ENCODE measurements at places on chromosomes 12 and 14. TPM values are rescaled to one million over a fixed set of nuclear protein-coding genes. Genes with fewer than 3 reads are reported as not detected.

The NGB gene
- total RNA-seq = not detected

GRCh38 chr14:31128601-31129526, 78.7 kb downstream of the HECTD1 start:
- no peak for DNase-seq

The GPR132 gene
- 6.7 TPM for total RNA-seq

DNA sequence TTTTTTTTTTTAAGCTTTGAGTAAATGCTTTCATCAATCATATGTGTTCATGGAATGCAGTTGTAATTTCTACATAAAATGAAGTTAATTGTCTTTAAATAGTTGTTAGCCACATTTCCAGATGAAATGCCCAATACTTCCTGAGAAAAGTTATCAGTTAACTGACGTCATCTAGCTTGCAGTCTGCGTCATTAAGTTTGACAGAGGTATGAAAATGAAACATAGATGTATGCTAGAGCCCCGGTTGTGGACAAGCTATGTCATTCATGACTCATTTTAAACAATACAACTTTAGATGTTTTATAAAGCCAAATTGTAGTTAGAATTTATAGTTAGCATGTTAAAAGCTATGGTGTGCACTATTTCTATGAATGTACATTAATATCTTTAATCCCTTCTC, 90.7 kb downstream of the PLEKHA5 start:
- DNase-seq = no peak

GRCh38 chr12:104387190-104387589, 69.6 kb upstream of the CHST11 start:
- DNase-seq = no peak

Measured in upper lobe of right lung (tissue), 1 donor.